ENCODE measurements at places on chromosomes 11 and 22.
A peak's percentile ranks its signal among the peaks of the same experiment; 100 is the strongest.

DNA sequence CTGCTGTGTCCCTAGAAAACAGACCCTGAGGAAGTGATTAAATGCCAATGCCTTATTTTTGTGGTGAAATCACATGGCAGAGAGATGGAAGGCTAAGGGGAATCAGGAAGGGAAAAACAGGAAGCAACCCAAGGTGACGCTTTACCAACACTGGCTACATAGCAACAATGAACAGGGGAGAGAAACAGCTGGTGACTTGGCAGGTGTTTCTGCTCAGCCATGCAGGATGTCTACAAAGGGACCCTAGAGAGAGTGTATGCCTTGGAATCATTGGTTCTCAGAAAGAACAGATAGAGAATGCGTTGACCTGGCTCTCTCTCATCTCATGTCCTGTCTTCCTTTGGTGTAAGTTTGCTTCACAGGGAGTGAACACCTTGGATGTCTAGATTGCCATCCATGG, 911.9 kb downstream of the OPCML start:
- no peak for DNase-seq

DNA sequence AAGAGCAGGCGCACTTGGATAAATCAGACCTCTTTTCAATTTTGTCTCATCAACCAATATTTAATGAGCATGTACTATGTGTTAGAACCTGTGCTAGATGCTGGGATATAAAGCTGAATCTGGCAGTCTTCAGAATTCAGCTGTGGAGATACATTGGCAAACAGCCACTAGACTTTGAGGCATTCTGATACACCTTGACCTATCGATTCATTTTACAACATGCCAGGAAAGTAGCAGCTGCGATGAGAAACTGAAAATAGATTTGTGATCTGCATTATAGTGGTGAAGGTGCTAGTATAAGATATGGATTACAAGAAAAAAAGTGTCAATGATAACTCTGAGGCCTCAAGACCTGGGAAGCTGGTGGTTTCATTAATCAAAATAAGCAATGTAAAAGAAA, 1338.1 kb upstream of the TENM4 start:
- DNase-seq, result no peak

DNA sequence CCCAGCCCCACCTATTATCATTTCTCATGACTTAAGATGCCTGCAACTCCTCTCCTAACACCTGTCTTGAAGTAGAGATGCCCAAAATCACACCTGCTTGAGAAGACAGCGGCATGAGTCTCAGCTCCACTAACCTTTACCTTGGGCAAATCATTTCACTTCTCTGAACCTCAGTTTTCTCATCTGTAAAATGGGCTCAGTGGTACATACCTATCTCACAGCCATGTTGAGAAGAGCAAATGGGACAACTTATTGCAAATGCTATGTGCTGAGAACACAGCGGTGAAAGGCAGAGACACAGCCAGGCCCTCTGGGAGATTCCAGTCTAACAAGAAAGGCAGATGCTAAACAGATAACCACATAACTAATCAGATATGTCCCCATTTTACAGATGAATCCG, 7.8 kb downstream of the TST start:
- no peak for DNase-seq

GRCh38 chr22:35538801-35539321, 1.8 kb upstream of the RASD2 start:
- no peak for DNase-seq

DNA sequence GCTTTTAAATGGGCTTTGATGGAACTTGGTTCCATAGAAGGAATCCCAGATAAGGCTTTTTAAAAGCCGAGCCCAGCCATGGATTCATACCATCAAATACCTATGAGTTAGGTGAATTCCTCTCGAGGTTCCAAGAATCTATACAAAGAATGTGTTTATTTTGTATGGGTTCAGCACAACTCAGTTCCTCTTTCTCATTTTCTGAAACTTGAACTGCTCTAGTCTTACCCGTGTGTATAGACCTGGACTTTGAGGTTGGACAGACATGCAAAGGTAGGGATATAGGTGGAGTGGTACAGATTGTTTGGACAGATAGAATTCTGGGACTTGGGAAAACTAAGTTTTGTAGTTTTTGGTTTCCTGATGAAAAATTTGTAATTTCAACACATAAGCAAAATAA, 97.9 kb downstream of the PGR start:
- no peak for DNase-seq

- DNase-seq, result no peak
Observed at GRCh38 chr11:111360150-111361043, 18.7 kb downstream of the POU2AF1 start.

GRCh38 chr11:78657968-78658839, 83.5 kb upstream of the NARS2 start:
- no peak for DNase-seq

DNA sequence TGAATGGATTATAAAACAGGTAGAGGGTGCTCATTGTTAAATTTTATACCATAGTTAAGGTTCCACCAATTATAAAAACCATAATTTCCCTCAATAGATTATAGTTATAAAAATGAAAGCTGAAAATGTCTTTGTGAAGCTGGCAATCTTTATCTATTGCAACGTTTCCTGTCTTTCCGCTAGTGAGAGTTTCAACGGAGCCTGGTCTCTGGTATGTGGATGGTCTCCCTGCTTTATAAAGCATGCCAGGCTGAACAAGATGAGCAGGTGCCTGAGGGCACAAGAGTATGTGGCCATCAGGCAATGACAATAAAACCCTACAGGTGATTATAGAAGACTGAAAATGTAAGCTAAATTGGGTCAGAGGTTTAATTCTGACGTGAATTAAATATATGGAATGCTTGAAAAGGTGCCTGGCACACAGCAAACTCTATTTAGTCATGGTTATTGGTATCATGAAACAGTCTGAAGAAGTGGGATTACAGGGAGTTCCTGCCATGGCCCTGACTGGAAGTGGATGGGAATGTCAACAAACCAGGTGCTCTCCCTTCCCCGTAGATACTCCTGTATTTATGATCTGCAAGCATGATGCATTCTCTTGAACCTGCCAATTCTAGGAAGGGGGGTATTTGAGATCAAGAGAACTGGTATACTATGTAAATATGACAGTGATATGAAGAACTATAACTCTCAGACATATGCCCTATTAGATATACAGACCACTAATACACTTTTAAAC, 115.7 kb downstream of the ENTHD1 start:
- no peak for DNase-seq

- no peak for DNase-seq
Observed at GRCh38 chr11:78449866-78450265, 32.2 kb upstream of the GAB2 start.

DNA sequence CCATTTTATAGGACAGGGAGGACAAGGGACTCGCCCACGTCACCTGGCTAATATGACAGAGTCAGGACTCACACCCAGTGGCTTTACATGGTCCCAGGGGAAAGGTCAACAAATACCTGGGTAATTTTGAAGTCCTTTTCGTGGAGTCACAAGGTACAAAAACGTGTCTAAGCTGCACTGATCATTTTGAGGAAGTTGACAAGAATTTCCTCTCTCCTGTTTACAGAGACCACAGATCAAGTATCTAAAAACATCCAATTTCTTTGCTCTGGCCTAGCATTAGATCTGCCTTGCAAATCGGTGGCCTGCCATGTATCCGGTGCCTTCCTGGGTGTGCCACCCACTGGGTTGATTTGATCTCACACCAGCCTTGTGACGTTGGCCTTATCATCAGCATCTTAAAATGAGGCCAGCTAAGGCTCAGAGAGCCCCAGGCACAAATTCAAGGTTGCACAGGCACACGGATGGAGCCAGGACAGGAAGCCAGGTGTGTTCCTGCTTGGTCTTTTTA, 17.6 kb downstream of the GDPD5 start:
- no peak for DNase-seq

DNA sequence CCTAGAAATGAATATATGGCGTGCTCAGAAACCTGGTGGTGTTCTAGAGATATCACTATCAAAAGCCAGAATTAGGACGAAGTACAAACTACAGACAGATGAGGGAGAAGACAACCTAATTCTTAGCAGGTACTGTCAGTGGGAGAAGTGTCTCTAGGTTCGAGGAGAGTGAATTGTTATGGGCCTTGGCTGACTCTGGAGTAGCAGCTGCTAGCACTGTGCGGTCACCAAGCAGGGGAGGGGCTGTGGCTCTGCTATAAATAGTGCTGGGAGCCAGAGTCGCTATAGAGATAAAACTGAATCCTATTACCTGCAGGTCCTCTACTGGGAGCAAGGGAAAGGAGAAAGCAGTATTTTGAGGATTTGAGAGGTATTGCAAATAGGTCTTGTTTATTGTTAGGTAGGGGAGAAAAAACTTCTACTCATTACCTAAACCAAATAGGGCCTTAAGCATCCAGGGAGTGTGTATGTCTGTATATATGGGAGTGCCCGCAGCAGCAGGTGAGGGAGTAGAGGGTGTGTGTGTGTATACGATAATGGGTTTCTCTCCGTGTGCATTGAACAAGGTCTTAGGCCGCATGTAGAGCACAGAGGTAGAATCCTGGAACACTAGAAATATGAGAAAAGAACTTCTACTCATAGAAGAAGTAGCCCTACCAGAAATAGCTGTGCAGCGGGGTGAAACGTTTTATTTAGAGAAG, 2.2 kb downstream of the MADD start:
- no peak for DNase-seq

GRCh38 chr11:13169709-13170108, 107.9 kb upstream of the BMAL1 start:
- peak; percentile 85 for DNase-seq

GRCh38 chr22:38850941-38851849, 7.4 kb upstream of the NPTXR start:
- DNase-seq, result no peak

DNA sequence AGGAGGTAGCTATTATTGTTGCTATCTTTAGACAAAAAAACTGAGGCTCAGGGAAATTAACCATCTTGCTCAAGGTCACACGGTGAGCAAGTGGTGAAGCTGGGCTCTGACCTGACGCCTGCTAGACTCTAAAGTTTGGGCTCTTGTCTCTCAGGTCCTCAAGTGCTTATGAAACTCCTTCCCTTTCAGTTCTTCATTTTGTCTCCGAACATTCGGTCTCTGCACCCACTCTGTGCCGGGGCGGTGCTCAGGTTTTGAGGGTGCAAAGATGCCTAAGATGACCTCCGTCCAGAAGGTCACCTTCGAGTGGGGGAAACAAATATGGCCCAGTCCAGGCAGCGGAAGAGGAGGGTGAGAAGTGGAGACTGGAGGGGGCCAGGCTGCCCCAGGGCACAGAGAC, 16.0 kb downstream of the OVOL1 start:
- no peak for DNase-seq

DNA sequence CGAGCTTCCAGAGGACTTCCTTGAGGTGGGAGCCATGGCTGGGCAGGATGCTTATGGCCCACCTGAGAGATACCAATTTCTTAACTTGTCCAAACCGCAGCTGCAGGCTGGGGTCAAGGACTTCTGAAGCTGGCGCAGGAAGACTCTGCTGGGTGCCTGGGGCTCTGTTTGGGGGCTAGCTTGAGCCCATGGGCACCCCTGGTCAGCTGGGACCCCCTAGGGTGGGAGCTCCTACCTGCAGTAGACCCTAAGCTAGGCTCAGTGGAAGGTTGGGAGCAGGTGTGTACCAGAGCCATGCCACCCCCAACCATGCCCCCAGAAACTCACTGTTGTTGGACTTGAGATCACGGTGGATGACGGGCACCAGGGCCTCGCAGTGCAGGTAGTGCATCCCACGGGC, 1.3 kb downstream of the MAP3K11 start:
- no peak for DNase-seq

- DNase-seq, result no peak
Observed at GRCh38 chr11:94018721-94019120, 2.4 kb upstream of the HEPHL1 start.
